ENCODE measurements at places on chromosomes 7 and 10. TPM values are rescaled to one million over a fixed set of nuclear protein-coding genes. Genes with fewer than 3 reads are reported as not detected.

The TMEM196 gene
- total RNA-seq = not detected

The SEMA3A gene
- total RNA-seq = 3.4 TPM

The PNLIP gene
- total RNA-seq = not detected

- H3K4me1 ChIP-seq = no peaks in the 10 kb centered on the region
- DNase-seq = no peak
- no peaks in the 10 kb centered on the region for H3K27me3 ChIP-seq
- no peak overlapping the region for H3K27ac ChIP-seq
- no peak overlapping the region for H3K4me3 ChIP-seq
Observed at GRCh38 chr7:111038185-111038584, 52.7 kb upstream of the LRRN3 start.

DNA sequence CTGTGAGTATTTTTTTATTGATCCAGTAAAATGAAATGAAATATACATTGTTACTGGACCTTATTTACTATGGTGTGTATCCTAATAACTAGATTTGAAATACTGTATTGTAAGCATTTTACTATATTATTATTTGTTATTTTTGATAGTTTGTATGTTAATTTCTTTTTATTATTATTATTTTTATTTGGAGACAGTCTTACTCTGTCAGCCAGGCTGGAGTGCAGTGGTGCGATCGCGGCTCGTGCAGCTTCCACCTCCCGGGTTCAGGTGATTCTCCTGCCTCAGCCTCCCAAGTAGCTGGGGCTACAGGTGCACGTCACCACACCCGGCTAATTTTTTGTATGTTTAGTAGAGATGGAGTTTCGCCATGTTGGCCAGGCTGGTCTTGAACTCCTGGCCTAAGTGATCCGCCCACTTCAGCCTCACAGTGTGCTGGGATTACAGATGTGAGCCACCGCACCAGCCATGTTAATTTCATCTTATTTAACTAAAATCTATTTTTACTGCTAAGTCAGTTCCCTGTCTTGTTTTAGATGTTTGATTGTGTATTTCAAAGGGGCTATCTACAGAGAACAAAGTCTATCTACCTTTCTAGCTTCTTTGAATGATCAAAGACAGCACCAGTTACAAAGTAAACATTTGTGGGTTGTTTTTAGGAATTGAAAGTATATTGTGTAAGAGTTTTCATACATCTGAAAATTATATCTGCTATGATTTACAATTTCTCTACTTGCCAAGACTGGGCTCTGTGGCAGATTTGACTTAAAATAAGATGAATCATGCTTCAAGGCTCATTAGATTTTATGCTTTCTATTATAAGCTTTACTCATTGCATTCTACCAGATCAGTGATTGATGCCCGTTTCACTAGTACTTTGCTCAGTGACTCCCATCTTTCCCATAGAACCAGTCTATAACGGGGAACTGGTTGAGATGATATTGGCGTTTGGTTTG, 41.6 kb downstream of the CDC123 start:
- no peak for DNase-seq
- H3K27me3 ChIP-seq = no peaks in the 10 kb centered on the region
- H3K4me1 ChIP-seq = peaks cover 23% of the 10 kb centered on the region
- H3K4me3 ChIP-seq = no peak overlapping the region

DNA sequence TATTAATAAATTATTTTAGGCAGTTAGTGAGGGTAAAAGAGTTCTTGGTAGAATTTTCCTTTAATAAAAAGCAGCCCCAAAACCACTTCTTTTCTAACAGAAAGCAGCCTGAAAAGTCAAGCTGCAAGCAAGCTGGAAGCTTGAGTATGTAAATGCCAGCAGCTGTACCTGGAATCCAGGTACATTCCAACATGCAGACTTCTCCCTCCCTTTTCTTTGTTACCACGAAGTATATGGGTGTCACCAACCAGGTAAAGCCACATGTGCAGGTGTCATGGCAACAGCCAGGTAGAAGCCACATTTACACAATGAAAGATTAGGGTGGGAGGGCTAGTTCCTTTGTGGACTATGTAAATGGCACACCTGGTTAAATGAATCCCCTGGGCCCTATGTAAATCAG, 114.6 kb downstream of the EPC1 start:
- H3K36me3 ChIP-seq = no peaks in the 10 kb centered on the region
- no peaks in the 10 kb centered on the region for H3K27me3 ChIP-seq
- H3K4me1 ChIP-seq = no peaks in the 10 kb centered on the region
- no peak overlapping the region for H3K4me3 ChIP-seq

- no peaks in the 10 kb centered on the region for H3K27me3 ChIP-seq
- H3K36me3 ChIP-seq = no peaks in the 10 kb centered on the region
- no peak overlapping the region for H3K27ac ChIP-seq
- no peak overlapping the region for H3K4me3 ChIP-seq
Observed at GRCh38 chr10:77619964-77620703, 17.5 kb downstream of the KCNMA1 start.

Measured in vagina (tissue), 2 donors.